Nucleus accumbens (tissue), 56 donors: ENCODE measurements at places on chromosomes 12 and 14.

DNA sequence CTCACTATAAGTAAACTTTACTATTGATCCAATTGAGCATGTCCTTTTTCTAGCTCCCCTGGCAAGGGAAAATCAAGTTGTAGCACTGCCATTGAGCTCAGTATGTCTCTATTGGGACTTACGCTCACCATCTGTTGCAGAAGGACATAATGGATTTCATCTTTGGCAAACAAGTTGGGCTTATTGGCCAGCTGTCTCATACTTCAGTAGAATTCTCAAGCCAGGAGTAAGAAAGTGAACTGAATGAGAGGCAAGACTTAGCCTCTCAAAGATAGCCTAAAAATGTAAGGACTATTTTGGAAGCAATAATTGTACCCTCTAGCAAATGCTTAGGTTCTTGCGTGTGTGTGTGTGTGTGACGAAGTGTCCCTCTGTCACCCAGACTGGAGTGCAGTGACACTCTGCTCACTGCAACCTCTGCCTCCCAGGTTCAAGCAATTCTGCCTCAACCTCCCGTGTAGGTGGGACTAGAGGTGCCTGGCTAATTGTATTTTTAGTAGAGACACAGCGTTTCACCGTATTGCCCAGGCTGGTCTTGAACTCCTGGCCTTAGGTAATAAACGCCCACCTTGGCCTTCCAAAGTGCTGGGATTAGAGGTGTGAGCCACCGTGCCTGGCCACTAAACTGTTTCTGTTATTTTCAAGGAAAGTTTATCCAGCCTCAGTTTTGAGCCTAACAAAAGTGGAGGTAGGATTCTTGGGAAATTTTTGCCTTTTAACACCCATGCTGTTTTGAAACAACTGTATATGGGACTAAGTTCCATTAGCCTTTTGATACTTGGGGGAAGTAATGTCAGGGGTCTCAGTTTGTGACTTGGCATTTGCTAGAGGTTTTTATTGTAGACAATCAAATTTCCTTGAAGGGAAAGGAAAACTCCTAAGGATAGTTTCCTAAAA is 7.0 kb downstream of the HNRNPA1 start:
- no peak for DNase-seq

DNA sequence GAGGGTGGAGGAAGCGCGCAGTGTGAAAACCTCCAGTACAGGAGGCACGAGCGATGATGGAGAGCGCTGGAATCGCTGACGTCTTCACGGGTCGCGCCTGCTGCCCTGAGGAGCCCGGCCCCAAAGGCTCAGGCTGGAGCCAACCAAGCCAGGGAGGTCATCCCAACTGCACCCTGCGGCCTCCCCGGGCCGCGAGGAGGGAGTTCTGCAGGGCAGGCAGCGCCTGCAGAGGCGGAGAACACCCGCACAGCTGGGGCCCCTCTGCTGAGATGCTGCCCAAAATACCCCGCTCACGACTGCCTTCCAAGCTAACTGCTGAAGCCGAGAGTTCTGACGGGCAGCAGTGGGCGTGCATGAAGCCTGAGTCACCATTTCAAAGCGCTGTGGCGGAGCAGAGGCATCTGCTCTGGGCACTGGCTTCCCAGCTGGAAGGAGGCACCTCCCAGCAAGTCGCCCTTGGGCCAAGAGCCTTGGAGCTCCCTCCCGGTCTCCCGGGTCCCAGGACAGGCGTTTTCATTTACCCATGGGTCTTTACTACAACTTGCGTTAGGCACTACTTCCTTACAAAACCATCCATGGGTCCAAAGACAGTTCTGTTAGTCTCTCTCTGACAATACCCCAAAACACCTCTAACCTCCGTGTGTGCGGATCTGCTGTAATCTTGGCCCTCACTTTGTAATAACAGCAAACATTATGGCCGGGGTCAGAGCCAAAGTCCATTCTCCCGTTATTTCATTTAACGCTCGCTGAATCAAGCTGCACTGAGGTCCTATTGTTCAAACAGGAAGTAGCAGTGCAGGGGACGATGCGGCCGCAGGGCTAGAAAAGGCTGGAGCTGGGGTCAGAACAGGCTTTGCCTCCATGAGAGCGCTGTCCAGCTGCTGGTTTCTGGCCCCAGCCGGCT is 60.1 kb upstream of the RIMBP2 start:
- DNase-seq = peak; percentile 66

GRCh38 chr14:105193916-105194782 is 13.0 kb upstream of the NUDT14 start:
- DNase-seq = no peak

GRCh38 chr14:56004786-56005185 is 113.4 kb upstream of the PELI2 start:
- DNase-seq = peak; percentile 11

DNA sequence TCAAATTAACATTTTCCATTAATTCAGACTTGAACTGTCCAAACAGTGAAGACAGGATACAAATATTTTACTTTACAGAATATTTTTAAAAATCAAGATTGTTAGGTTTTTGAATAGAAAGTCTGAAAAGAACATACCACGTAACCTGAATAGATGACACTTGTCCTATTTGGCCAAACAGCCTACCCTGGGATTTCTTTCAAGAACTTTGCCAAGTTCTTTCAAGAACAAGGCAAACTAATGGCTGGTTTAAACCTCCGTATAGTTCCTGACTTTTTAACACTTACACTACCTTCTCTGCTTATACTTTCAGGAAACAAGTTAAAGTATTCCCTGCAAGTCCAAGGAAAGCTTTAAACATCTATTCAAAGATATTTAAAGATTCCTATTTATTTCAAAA is 35.0 kb downstream of the MAP4K5 start:
- no peak for DNase-seq

- no peak for DNase-seq
Observed at GRCh38 chr12:9198012-9198411, 10.2 kb downstream of the PZP start.

GRCh38 chr14:45807178-45807899 is 554.3 kb upstream of the MIS18BP1 start:
- no peak for DNase-seq

- no peak for DNase-seq
Observed at GRCh38 chr14:97709552-97709951, 912.4 kb downstream of the VRK1 start.

GRCh38 chr12:33357181-33357580 is 82.4 kb downstream of the SYT10 start:
- no peak for DNase-seq

DNA sequence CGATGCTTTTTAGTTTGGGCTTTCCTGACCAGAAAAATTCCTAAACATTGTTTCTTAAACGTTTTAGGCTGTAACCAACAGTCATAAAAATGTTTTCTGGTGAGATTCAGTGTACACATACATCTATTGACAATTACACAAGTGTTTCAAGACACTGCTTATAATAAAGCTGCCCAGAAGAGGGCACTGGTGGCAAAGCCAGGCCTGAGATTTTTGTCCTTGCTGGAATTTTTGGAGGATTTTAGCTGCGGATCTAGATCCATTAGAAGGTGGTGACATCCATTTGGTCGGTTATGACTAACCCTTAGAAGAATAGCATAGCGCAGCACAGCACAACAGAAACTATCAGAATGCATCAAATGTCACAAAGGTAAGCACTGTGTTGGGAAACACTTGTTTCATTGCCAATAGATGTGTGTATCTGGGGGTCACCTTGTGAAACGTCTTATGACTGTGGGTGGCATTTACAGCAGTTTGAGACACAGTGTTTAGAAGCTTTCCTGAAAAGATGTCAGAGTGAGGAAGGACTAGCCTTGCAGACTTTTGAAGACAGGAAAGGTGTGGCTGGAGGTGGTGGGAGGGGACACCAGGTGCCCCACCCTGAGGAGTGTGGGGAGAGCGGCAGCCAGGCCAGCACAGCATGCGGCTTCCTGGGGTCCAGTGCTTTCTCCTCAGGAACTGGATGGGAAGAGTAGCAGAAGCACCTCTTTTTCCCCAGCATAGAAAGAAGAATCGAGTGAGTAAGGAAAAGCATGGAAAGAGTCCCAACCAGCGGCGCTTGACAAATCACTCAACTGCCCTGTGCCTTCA is 54.7 kb upstream of the FKBP4 start:
- DNase-seq = peak; percentile 4

DNA sequence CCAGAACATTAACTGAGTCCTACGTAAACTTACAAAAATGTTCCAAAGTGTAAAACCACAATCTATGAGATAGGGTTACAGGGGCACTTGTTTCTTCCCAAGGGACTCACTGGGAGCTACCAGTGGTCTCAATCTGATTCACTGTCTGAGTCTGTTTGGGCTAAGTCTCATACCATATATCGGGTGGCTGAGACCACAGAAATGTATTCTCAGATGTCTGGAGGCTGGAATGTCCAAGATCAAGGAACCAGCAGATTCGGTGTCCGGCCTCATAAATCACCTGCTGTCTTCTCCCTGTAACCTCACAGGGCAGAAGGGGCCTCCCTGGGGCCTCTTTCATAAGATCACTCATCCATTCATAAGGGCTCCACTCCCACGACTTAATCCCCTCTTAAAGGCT is 616.3 kb upstream of the TMEM132C start:
- DNase-seq = no peak

GRCh38 chr12:88549929-88550328 is 30.3 kb downstream of the KITLG start:
- no peak for DNase-seq

DNA sequence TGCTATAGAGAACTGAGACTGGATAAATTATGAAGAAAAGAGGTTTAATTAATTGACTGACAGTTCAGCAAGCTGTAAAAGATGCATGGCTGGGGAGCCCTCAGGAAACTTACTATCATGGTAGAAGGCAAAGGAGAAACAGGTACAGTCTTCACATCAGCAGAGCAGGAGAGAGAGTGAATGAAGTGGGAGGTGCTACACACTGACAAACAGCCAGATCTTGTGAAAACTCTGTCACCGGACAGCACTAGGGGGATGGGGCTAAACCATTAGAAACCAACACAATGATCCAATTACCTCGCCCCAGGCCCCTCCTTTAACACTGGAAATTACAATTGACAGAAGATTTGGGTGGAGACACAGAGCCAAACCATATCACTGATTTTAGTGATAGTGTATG is 682.4 kb downstream of the SLC16A7 start:
- no peak for DNase-seq

GRCh38 chr14:78700236-78700635 is 530.1 kb downstream of the NRXN3 start:
- no peak for DNase-seq

DNA sequence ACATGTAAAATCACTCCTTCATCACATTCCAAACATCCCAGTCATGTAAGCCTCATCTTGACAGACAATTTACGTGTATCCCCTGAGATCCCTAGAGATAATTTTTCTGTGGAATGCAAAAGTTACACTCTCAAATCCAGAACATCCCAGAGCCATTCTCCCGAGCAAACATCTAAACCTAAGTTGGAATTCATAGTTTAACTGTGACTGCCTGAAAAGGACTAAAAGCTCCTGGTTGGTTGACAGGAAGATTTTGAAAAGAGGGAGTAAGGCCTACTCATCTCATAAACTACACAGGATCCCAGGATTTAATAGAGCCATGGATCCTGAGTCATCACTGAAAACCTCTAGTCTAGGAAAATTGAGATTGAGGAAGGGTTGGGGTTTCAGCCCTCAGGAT is 123.6 kb downstream of the SCN8A start:
- no peak for DNase-seq

- peak; percentile 54 for DNase-seq
Observed at GRCh38 chr12:76878899-76879709, at the start of gene CSRP2. CSRP2 (minus strand) TSS chr12:76879019; CDS start chr12:76866260, 12,759 bp downstream.

- no peak for DNase-seq
Observed at GRCh38 chr14:93085911-93086310, 29.8 kb downstream of the ITPK1 start.

DNA sequence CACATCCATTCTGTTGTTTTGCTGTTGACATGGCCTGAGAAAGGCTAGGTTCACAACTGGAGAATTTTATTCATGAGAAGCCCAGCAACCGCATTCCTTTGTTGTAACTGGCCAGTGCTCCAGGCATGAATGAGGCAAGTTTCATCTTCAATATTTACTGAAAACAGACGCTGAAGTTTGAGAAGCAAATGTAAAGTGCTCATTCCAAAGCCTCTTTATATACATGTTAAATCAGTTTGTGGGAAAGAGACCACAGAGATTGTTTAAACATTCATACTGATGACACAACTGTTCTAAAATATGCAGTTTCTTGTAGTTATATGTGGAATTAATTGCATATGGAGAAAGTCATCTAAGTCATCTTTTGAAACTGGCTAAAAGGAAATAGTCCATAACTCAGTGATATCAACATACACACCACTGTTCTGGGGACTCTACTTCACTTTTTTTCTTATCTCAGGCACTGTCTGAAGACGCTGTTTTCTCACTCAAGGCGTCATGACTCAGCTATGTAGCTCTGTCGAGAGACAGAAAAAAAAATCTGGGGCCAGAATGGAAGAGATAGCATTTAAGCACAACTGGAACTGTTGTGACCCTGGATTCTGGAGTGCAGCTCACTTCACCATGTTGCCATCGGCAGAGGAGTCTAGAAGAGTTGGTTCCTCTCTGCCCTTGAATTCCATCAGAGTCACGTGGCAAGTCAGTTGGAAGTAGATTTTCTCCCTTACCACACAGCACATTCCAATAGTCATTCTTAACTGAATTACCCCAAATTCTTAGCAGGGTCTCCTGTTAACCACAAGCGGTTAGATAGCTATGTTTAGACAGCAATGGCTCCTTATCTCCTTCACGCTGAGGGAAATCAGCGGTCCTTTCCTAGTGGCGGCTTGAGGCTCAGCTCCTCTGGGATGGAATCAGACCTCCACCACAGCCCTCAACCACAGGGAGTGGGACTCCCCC is 258.4 kb upstream of the HMGA2 start:
- no peak for DNase-seq

- DNase-seq = no peak
Observed at GRCh38 chr12:119384340-119384739, 49.8 kb downstream of the CCDC60 start.

GRCh38 chr12:81520064-81520945 is 238.8 kb downstream of the PPFIA2 start:
- DNase-seq = no peak

DNA sequence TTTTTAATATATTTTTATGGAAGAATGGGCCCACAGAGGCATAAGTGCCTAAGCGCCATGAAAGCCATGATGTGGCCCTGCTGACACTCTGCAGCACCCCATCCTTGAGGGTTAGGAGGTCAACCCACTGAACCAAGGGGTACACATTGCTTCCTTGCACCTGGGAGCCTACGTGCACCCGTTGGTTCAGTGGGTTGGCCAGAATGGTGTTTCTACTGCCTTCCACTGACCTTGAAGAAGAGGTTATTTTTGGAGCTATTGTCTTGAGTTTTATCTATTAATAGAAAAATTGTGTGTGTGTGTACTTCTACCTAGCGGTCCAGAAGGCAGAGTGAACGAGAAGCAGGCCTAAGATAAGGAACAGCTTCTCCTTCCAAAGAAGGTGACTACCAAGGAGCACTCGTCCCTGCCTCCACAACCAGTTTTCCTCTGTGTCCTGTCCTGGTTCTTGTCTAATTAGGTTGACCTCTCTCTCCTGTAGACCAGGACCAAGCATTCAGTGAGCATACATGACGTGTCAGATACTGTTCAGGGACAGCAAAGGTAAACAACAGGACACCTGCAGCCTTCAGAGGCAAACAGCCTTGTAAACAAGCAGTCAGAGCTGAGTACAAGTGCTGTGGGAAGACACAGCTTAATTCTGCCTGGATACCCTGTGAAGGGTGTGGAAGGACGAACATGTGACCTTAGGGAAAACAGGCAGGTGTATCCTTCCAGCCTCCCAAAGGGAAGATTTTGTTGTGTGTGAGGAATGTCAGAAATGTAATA is 30.4 kb upstream of the PLEK2 start:
- DNase-seq = no peak

- DNase-seq = no peak
Observed at GRCh38 chr12:80269803-80270552, 170.6 kb downstream of the OTOGL start.
